Urinary bladder (tissue), 4 donors: ENCODE measurements at places on chromosomes 3 and 15.
A peak's percentile ranks its signal among the peaks of the same experiment; 100 is the strongest.

DNA sequence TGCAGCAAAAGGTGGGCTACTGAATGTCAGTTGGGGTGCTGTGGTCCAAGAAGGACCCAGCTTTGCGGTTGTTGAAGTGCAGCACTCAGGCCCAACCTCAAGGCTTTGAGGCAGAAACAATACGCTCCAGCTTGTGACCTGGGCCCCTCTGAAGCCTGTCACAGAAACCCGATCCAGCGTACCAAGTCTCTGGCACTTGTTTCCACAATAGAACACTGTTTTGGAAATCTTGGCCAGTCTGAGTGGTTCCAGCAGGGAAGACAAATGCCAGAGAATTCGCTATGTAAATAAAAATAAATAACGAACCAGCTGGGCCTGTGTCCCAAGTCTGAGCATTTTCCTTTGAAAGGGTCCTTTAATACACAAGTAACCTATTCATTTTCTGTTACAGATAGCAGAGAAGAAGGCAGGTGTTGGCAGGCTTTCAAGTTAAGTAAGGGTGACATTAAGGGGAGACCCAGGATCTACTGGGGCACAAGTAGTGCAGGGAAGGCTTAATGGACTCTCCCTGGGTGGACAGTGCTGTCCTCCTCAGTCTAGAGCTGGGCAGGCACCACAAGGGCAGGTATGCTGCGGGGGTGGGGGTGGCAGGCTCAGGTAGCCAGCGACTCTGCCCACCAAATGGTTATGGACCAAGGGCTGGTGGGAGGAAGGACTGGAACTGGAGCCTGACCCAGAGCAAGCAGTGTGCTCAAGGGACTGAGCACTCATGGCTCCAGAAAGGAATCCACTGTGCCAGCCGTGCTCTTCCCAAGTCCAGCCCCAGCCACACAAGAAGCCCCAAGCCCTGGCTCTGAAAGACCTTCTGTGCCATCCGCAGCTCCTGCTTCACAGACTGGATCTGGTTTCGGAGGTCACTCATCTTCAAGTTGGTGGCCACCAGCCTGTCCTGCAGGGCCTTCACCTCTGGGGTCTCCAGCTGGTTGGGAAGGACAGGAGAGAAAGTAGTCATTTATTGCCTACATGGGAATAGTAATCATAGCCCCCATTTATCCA is 26.3 kb downstream of the CCDC13 start:
- peak; percentile 49 for DNase-seq

GRCh38 chr3:61562721-61563312 is 1.4 kb downstream of the PTPRG start:
- no peak for DNase-seq

- no peak for DNase-seq
Observed at GRCh38 chr3:24040311-24040710, 95.2 kb downstream of the NR1D2 start.

- no peak for DNase-seq
Observed at GRCh38 chr3:189169728-189170127, 2.0 kb upstream of the TPRG1 start.

- no peak for DNase-seq
Observed at GRCh38 chr3:130661140-130661891, 85.3 kb downstream of the PIK3R4 start.
